CD4-positive, alpha-beta T cell treated with Interleukin-15 for 4 hours (primary cell): ENCODE measurements at places on chromosomes 11 and 22.
A peak's percentile ranks its signal among the peaks of the same experiment; 100 is the strongest.

DNA sequence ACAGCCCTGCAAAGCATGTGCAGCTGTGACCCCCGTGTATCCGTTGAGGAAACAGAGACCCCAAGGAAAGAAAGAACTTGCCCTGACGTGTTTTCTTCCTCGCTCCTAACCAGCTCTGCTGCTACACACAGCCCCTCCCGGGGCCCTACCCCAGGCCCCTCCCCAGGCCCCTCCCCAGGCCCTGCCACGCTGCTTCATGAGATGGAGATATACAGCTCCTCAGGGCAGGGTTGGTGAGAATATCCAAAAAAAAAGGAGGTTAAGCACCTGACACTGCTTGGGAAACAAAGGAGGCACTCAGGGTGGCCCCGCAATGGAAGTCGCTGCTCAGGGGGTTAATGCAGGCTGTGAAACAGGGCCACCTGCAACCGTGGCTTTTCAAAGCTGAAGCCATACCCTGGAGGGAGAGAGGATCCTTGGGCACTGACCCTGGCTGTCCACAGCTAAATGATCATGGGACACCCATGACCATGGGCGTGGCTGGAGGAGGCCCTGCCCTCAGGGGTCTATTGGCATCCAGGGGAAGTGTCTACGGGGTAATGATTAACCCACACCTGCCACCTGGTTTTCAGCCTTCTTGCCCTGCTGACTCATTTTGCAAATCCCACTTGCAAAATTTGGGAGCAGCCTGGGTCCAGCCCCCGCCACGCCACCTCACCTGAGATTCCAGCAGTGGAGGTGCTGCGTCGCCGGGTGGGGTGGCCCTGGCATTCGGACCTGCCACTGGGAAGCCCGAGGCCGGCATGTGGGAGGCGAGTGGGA is 112.1 kb upstream of the ANO1 start:
- no peak for DNase-seq

DNA sequence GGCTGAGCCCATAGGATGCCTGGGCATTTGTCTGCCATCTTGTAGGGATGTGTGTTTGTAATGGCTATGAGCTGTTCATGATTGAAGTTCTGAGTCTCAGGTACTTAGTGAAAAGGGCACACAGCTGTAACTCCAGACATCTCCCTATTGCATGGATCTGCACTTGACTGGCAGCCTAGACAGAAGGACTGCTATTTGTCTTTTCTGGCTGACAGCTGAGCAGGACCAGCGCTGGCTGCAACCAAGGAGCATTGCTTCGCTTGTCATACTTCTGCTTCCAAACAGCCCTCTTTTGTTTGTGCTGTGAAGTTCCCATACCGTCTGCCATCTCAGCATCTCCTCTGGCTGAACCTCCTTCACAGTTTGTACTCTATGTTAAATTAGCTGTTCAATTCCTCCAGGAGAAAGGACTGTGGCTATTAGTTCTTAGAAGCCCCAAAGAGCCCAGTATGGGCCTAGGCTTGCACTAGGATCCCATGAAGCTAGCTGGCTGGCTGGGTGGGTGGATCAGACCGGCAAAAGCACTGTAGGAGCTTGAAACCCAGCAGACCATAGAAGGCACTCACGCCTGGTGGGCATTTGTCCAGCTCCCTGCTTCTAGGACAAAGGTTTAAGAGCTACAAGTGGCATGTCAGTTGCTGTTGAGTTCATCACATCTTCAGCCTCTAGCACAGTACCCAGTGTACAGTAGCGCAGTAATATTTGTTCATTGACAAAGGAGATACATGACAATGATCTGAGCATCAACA is 20.4 kb downstream of the HIRA start:
- no peak for DNase-seq

- no peak for DNase-seq
Measured at GRCh38 chr22:37749831-37750595, 53.2 kb downstream of the TRIOBP start.

- DNase-seq: no peak
Measured at GRCh38 chr11:1009991-1010390, 26.5 kb downstream of the MUC6 start.

- no peak for DNase-seq
Measured at GRCh38 chr22:39530116-39530515, 2.4 kb downstream of the RPS19BP1 start.

GRCh38 chr22:26428515-26429457 is at the start of gene ASPHD2:
Gene ASPHD2 (plus strand): TSS chr22:26429260. CDS start chr22:26433616, 4,356 bp downstream.
- DNase-seq: peak; percentile 79

DNA sequence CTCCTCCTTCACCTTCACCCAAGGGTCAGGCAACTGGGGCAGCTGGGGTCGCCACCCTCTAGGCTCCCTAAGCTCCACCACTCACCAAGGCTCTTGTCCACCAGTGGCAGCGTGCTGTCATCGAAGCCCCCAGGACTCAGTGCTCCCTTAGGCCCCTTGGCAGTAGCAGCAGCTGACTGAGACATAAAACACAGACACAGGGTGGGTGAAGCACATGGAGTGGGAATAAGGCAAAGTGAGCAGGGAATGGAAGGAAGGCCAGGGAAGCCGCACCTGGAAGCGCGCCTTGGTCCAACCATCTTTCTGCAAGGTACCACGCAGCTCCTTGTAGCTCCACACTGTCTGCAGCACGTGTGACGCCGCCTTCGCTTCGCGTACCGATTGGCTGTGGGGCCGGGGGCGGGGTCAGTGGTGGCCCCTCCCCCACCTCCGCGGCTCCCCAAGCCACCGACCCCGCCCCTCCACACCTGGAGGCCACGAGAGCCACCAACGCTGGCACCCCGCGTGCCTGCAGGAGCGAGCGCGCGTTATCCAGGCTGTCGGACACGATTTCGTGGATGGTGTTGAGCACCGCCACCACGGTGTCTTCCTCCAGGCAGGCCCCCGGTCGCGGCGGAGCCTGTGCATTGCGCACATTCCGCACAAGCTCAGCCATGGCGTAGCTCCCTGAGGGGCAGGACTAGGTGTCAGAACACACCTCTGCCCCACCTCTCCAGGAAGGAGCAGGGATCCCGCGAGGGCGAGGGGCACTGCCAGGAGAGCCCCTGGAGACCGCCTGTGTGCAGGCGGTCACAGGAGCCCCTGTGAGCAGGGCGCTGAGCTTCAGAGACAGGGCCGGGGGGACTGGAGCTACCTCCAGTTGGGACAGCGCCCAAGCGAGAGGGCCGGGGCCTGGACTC is 31.3 kb upstream of the TXNRD2 start:
- no peak for DNase-seq

DNA sequence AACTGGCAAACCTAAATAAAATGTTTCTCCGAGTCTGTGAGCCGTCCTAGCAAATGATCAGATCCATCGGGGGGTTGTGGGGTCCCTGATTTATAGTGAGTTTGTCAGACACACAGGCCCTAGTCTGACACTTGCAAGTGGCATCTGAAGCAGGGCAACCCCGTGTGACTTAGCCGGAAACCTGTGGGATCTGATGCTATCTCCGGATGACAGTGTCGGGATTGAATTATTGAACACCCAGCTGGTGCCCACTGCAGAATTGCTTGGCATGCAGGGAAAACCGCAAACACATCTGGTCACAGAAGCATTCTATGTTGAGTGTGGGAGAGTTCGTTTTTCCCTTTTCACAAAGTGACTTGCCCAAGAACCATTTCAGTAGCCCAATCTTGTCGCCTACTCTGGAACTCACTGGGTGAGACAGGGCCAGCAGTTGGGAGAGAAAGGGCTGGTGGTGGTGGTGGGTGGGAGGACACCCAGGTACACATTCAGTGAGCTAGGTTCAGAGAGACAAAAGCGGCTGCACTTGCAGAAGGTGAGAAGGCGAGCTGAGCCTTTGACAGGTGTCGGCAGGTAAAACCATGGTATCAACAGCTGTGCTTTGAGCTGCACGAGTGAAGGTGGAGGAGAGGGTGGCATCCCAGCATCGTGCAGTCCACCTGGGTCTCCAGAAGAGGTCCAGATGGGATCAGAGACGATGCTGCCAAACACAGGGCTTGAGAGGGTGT is 33.7 kb upstream of the B3GAT1 start:
- no peak for DNase-seq

- no peak for DNase-seq
Measured at GRCh38 chr22:26097840-26098239, 71.4 kb upstream of the SEZ6L start.

GRCh38 chr11:33779849-33780528 is 5.7 kb upstream of the FBXO3 start:
- no peak for DNase-seq

DNA sequence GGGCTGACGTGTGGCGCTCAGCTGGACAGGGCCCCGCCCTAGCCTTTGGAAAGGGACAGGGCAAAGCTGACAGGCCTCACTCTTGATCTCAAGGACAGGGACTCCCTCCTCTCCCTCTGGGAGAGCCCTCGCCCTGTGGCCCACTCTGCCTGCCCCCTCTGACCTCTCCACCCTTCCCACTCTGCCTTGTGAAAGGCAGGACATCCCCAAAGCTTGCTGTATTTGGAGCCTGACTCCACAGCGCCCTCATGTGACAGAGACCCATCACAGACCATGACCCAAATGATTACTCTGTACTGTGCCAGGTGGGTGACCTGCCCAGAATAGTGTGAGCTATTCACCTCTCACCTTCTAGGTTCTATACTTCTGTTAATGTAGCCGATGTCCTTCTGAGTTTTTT is 18.8 kb downstream of the P2RY2 start:
- no peak for DNase-seq
